ENCODE measurements at places on chromosomes 6 and 20. TPM values are rescaled to one million over a fixed set of nuclear protein-coding genes. Genes with fewer than 3 reads are reported as not detected.

The BIRC7 gene
- polyA plus RNA-seq: 1.3 TPM

The TEAD3 gene
- polyA plus RNA-seq: 62.5 TPM

The FAM184A gene
- 11.0 TPM for polyA plus RNA-seq

The MMP24 gene
- polyA plus RNA-seq: 1.8 TPM

The C2 gene
- polyA plus RNA-seq: 4.5 TPM

The OR14J1 gene
- polyA plus RNA-seq: 0.13 TPM

Data from renal pelvis (tissue), 12 donors.